ENCODE measurements at places on chromosomes 1 and 21. TPM values are rescaled to one million over a fixed set of nuclear protein-coding genes. Genes with fewer than 3 reads are reported as not detected.

The LINGO4 gene
- 0.77 TPM for total RNA-seq

The TESK2 gene
- 4.9 TPM for total RNA-seq

DNA sequence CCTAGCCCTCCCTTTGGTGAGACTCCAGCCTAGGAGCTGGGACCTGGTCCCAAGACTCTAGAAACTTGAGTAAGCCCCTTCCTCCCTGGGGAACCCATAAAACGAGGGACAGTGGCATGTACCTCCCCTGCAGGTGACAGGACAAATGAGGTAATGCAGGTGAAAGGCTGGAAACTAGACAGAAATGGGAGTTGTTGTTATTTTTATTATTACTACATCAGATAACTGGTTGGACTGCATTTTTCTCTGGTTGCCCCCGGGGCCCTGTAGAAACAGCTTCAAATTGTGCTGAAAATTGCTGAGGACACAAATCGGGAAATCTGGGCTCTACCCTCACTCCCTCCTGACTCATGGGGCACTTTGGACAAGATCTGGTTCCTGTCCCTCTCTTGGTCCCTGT, 132.3 kb upstream of the WNT4 start:
- DNase-seq: no peak

The SGIP1 gene
- total RNA-seq: not detected

GRCh38 chr1:41097105-41097504, 75.6 kb upstream of the SLFNL1 start:
- no peak for DNase-seq

DNA sequence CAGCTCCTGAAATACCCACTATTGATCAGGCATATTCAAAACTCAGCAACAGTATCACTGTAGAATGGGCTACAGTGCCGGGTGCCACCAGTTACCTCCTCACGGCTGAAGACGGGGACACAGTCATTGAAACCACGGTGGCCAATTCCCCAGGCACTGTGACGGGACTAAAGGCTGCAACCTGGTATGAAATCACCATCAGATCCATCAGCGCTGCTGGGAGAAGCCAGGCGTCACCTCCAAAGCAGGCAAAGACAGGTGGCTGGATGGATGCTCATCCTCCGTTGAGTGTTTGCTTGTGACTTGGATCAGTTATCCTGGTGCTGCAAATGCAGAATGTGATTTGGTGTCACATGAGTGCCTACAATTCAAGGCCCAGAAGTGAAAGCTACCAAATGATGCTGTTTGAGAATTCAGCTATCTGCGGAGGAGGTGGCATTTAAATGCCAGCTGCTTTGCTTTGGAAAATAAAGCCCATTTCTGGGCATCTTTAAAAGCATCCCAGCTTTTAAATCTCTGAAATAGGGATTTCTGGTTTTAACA, 5.1 kb downstream of the FNDC7 start:
- DNase-seq: no peak

DNA sequence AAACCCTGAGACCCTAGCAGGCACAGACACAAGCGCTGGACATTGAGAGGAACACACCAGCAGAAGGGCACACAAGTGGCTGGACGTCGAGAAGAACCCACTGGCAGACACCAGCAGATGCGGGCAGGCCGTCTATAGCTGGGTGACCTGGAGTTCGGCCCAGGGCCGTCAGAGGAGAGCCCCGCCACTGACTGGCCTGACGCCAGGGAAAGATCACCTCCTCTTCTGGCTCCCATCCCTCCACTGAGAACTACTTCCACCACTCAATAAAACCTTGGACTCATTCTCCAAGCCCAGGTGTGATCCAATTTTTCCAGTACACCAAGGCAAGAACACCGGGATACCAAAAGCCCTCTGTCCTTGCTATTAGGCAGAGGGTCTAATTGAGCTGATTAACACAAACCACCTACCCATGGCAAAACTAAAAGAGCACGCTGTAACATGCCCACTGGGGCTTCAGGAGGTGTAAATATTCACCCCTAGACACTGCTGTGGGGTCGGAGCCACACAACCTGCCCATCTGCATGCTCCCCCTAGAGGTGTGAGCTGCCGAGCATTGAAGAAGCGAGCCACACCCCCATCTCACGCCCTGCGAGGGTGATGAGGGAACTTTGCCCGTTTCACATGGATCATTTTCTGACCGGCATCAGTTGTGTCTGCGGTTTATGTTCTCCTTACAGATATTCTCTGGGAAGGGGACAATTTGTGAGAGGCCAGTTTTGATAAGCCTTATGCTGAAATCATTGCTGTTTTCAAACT, 104.8 kb downstream of the HLX start:
- no peak for DNase-seq

The OR2L13 gene
- not detected for total RNA-seq

The HTR6 gene
- 0.17 TPM for total RNA-seq

The LCE1A gene
- total RNA-seq: not detected

All from T-helper 17 cell (primary cell).